ENCODE measurements at places on chromosomes 1 and 21.

- DNase-seq: no peak
Observed at GRCh38 chr1:17352419-17352909, 19.5 kb upstream of the PADI6 start.

GRCh38 chr1:45470306-45470798, 20.6 kb downstream of the TESK2 start:
- DNase-seq: no peak

DNA sequence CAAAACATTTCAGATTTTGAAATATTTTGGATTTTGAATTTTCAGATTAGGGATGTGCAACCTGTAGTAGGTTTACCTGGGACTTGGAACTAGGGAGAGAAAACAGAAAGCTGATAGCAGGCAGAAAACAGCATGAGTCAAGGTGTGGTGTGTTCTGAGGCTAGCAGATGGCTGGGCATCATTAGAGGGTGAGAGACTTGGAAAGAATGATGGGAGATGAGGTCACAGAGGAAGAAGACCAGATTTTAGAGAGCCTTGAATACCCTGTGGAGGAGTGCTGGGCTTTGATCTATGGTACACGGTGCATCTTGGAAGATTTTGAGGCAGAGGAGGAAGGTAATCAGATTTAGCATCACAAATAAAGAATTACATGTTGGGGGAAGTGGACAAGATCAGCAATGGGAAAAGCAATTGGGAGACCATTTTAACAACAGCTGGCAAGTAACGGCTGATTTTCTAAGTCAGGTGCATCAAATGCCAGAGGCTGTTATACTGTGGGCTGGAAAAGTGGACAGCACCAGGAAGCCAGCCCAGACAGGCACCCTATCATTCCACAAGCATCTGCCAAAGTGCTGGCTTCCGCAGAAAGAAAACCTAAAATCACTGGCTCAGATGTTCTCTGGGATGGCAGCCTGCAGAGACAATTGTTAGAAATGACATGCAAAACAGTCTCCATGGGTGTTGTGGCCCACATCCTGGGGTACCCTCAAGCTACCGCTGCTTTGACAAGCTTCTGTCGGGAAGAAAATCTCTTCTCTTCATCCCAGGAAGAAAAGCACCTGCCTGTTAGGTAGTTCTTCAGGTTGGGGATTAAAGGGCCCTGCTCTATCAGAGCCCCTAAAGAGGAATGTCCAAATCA, 30.9 kb upstream of the CAMK1G start:
- no peak for DNase-seq

DNA sequence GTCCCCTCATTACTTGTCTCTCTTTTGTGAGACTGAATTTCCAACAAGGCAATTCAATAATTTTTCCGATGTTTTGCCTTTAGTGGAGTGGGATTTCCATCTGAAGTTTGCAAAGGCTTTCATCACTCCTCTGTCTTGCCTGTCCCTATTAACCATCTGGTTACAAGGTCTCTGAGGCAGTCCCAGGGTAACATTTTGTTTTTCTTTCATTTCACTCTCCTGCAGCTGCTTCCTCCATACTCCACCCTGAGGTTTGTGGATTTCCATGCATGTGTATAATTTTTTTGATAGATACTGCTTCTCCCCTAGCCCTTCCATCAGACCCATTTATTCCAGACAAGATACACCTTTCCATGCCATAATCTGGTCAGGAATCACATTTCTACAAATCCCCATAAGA, 366.8 kb downstream of the PTBP2 start:
- DNase-seq: no peak

DNA sequence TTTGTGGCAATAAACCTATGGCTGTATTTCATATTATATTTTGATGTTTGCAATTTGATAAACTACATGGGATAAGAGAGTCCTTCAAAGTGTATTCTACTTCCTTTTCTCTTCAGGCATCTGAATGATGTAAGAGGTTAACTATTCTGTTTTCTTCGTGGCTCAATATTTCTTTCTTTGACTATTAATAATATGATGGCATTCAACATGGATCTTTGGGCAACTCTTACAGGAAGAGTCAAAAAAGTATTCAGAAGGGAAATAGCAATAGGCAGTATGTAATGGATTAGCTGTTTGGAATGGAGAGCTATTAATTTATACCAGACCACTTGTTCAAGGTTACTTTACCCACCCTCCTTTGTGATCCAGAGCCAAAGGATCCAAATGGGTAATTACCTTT, 74.4 kb downstream of the HMCN1 start:
- DNase-seq: no peak
